ENCODE measurements at places on chromosomes 3 and 15. TPM values are rescaled to one million over a fixed set of nuclear protein-coding genes. Genes with fewer than 3 reads are reported as not detected.

- no peak for DNase-seq
Measured at GRCh38 chr3:146280864-146281263, 30.0 kb upstream of the PLSCR4 start.

GCSAM gene
- total RNA-seq: 1.2 TPM

ZNF717 gene
- total RNA-seq: 18.2 TPM

DNA sequence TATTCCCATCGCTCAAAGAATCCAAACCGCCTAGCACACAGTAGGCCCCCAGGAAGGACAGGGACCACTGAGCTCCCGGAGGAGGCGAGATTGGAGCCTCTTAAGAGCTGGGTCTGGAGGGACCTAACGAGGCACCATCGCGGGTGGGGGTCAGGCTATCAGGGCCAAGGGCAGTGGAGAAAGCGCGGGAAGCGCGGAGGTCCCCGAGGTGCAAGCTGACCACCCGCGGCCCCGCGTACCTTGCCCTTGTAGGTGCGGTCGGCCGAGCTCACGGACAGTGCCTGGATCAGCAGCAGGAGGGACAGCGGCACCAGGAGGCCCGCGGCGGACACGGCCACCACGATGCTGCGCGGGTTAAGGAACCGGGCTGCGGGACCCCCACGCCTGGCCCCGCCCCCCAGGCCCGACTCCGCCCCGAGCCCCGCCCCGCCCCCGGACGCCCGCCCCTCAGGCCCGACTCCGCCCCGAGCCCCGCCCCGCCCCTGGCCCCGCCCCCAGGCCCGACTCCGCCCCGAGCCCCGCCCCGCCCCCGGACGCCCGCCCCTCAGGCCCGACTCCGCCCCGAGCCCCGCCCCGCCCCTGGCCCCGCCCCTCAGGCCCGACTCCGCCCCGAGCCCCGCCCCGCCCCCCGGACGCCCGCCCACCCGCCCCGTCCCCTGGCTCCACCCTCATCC is 3.9 kb downstream of the ZDHHC19 start:
- DNase-seq: no peak

DNA sequence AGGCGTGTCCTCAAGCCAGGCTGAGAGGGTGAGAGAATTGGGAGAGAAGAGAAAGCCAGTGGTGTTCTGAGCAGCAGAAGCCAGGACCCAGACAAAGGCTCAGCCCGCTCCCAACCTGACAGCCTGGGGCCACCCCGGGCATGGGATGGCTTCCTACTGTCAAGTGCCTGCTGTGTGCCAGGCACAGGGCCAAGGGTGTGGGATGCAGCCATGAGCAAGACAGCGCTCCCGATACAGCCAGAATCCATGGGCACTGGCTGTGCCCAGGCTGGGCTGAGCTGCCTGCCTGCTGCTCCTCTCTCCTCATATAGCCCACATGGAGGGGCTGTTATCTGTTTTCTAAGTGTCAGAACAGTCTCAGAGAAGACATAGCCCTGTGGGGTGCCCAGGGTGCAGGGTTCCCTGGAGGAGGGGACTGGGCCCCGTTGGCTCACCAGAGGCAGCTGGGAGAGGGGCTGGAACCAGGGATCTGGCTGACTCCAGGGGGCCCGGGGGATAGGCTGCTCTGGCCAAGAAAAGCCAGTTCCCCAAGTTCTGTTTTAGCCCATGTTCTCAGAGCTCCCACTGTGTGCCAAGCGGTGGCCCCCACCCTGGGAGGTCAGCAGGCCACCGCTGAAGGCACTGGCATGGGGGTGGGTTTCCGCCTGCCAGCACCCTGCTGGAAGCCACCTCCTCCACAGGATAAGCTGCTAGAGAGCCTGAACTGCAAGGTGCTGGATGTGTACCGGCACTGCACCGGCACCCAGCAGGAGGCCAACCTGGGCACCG is 39.0 kb downstream of the CFAP100 start:
- no peak for DNase-seq

C3orf52 gene
- 4.7 TPM for total RNA-seq

DNA sequence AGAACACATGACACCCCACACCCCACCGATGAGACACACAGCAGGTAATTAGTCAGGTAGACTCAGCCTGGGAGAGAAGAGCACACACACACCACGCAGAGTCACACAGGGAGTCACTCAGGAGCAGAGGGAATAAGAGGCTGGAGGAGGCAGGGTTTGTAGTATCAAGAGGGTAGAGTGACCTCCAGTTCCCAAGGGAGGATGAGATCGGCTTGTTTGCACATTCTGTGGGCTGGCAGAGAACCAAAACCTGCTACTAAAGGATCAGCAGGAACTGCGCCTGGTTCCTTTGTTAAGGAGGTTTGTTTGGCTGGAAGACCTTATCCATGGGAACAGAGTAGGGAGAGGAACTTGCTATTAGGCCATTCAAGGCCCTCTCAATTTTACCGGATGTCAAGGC is 281.4 kb upstream of the SLCO3A1 start:
- DNase-seq: no peak

DNA sequence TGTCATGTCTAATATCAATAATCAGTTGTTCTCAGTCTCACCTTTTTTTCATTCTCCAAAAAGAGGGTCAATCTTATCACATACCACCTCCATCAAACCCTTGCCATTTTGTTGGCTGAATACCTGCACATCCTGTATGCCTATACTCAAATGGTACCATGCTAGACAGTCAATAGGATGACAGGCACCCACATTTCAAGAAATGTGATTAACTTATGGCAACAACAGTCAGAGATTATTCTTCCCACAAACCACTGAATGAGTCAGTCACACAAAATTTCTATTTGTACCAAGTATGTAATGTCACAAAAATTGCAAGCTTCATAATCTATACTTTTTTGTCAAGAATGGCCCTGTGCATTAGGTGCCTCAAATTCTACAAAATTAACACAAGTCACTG is 5.1 kb upstream of the SLC27A2 start:
- no peak for DNase-seq

GRCh38 chr15:52509500-52510245 is 19.0 kb downstream of the MYO5A start:
- no peak for DNase-seq

FMN1 gene
- 1.6 TPM for total RNA-seq

CLRN1 gene
- not detected for total RNA-seq

SLC24A5 gene
- total RNA-seq: not detected

CCR8 gene
- not detected for total RNA-seq

GRCh38 chr15:42849836-42850235 is 70.7 kb downstream of the TTBK2 start:
- no peak for DNase-seq

GRCh38 chr3:73669260-73669659 is 44.5 kb upstream of the PDZRN3 start:
- DNase-seq: no peak

CYP8B1 gene
- total RNA-seq: not detected

GRCh38 chr3:153614140-153614539 is 452.1 kb downstream of the RAP2B start:
- no peak for DNase-seq

GOLGA6B gene
- 0.18 TPM for total RNA-seq

PPP1R14D gene
- 1.7 TPM for total RNA-seq

GRCh38 chr3:12483410-12483809 is 870 bp upstream of the TSEN2 start:
- no peak for DNase-seq

MME gene
- total RNA-seq: 31.7 TPM

AADACL2 gene
- not detected for total RNA-seq

GRCh38 chr3:2929574-2929973 is 180.6 kb downstream of the IL5RA start:
- no peak for DNase-seq

GP9 gene
- total RNA-seq: not detected

GRCh38 chr3:45332901-45333407 is 55.4 kb upstream of the LARS2 start:
- DNase-seq: no peak

VEPH1 gene
- total RNA-seq: 7.9 TPM

GRCh38 chr3:112858410-112859069 is 11.9 kb upstream of the CD200R1L start:
- DNase-seq: no peak

DNA sequence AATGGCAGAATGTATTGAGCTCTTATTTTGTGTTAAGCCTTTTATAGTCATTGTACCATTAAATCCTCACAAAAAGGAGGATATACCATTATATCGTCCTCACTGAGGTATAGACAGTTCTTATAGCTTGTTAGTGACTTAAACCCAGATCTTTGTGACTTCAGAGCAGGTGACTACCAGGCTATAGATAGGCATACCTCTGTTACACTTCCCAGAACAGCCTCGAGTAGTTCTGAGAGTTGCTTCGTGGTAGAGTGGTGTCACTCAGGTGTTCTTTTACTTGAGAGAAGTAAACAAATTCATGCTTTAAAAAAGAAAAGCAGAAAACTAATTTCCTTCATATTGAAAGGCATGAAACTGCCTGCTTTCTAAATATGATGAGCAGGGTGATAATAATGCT is 59.9 kb downstream of the SEC22A start:
- DNase-seq: no peak

- no peak for DNase-seq
Measured at GRCh38 chr3:141960731-141961130, 84.3 kb downstream of the ATP1B3 start.

SLC2A2 gene
- total RNA-seq: not detected

DNA sequence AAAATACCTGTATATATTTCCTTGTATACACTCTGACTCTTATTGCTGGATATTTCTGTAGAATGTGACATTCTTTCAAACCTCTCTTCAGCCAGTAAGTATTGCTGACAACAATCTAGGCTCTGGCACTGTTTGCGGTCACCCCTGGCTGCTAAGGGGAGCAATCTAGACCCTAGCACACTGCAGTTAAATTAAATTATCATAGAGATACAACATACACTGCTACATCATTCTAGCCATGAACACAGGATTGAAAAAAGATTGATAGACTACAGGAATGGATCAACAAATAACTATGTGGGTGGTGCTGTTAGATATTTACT is 108.7 kb upstream of the MEIS2 start:
- DNase-seq: no peak

- no peak for DNase-seq
Measured at GRCh38 chr3:76010252-76010651, 224.9 kb upstream of the ZNF717 start.

C3orf38 gene
- 30.4 TPM for total RNA-seq

DNA sequence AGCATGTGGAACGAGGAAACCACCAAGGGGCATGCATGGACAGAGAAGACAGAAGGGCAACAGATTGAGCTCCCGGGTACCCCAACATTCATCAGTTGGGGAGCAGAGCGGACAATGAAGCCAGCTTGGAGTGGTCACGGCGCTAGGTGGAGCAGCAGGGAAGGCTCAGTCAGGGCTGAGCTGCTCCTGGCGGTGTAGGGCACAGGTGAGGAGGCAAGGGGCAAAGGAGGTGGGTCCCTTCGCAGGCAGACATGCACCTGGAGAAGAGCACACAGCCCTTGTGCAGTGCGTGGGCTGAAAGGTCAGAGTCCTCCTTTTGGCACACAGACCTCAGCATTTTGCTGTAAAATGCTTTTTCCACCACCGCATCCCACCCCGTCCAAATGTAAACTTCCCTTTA is 90.0 kb upstream of the SLC6A6 start:
- no peak for DNase-seq

- DNase-seq: no peak
Measured at GRCh38 chr15:55389264-55389607, 18.9 kb downstream of the CCPG1 start.

MED12L gene
- total RNA-seq: 13.5 TPM

EOMES gene
- not detected for total RNA-seq

DNA sequence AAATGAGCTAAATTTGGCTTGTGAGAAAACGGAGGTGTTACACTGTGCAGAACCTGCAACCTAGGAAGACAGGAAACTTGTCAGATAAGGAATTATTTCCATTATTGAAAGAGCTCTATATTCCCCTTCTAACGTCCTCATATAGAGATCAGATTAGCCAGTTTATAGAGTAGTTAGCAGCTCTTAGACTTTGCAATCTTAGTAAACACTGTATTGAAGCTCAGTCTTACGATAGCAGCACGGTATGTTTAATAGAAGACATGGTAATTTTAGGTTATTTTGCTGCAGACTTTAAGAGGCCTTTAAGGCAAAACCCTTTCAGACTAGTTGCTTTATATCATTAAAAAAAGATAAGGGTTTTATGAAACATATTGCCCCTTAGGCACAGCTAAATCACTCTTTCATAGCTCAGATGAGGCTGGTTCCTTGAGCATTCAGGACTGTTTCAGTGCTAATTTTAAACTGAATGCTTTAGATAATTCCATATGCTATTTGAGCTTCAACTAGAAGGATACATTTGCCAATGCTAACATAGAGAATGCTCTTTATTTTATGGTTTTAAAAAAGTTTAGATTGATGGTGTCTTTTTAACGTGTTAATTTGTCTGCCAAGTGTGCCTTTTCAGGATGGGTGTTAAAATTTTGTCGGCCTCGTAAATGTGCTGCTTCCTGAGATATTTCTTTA is 234.3 kb downstream of the PYDC2 start:
- DNase-seq: no peak

DNA sequence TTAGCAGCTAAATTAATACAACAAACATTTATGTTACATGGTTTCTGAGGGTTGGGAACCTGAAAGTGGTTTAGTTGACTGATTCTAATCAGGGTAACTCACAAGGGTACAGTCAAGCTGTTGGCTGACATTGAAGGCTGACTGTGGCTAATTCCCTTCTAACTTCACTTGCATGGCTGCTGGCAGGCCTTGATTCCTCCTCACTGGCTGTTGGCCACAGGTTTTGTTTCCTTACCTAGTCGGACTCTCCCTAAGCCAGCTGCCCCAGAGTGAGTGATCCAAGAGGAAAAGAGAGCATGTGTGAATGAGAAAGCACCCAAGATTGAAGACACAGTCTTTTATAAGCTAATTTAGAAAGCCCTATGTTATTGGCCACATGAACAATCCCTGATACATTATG is 700.1 kb downstream of the ROBO1 start:
- no peak for DNase-seq

DNA sequence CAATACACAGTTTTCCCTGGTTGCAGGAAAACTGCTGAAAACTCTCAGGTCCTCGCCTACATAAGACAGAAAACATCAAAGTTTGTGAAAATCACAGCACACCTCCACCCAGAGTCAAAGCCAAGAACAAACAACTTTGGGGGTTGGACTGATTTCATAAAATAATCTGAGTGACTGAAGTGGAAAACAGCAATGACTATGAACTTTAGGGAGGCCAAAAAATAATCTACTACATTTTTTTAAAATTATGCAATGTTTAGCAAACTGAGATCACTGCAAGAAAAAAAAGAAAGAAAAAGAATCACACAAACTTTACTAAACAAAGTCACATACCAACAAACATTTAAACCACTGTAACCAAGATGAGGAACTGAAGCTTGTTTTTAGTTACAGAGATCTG is 15.9 kb upstream of the FOXP1 start:
- no peak for DNase-seq

DNA sequence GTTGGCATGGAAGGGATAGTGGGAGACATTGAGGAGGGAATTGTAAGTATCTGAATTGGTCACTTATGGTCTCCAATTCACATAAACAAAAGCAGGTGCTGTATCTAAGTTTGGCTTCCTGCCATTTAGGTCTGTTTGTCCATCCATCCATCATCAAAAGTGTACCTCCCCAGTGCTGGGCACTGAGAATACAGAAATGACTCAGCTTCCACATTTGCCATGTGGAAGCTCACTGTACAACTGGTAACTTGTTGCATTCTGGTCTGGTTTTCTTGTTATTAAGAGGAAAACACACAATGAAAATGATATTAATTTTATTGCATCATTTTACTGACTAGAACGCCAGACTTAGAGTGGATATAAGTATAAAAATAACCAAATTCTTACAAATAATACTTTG is 30.9 kb upstream of the MUC13 start:
- no peak for DNase-seq

Data from mesothelial cell of epicardium (in vitro differentiated cells).